RWPE2 (cell line): ENCODE measurements at places on chromosomes 12 and 14.
A peak's percentile ranks its signal among the peaks of the same experiment; 100 is the strongest.

DNA sequence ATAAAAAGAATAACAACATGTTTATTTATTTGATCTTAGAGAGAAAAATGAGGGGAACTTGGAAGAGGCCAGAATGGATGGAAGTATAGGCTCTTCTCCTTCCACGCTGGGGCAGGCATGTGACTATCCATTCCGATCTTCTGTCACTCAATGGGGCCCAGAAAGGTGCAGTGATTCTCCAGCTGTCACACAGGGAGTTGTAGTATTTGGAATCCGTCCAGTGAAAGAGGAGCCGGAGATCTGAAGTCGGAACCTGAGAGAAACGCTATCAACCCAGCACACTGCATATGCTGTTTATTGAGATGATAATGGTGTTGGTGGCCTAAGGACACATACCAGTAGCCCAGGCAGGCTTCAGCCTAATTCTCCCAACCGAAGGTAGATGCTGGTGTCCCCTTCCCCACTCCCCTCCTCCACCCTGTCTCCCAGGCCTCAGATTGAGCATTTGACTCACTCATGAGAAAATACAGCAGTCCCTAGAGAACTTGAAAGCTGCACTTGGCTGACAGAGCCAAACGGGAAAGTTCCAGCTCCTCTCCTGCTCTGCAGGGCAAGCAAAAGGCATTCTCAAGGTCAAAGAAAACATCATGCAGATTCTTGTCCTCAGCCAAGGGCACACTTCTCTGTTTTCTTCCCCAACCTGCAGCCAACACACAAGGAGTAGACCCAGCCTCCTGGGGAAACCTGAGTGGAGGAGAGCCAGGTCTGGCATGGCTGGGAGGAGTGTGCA is 100.4 kb downstream of the IRF2BPL start:
- H3K27ac ChIP-seq, result no peak overlapping the region
- H3K4me3 ChIP-seq, result no peak overlapping the region
- no peaks in the 10 kb centered on the region for H3K36me3 ChIP-seq
- DNase-seq, result no peak

DNA sequence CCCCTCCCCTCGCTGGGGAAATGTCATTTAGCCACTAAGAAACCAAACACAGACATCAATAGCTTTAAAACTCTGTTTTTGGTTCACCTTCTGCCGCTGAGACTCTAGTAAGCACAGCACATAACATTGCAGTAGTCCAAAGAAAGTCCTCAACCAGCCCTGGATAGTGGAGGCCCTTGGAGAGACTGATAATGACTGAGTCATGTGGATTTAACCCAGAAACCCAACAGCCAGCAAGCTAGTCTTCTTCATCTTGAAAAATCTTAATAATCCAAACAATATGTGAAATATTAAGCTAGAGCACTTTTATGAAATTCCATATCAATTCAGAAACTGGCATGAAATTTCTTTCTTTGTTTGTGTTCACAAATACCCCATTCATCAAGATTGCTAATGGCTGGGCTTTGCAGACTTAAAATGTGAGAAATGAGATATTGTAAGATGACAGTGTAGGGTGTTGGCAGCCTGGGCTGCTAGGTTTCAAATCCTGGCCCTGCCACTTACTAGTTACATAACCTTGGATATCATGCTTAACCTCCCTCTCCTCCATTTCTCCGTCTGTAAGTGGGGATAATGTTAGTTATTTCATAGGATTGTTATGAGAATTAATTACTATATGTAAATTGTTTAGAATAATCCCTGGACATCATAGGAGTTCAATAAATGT is 40.1 kb downstream of the RERG start:
- no peak overlapping the region for H3K27ac ChIP-seq
- no peak overlapping the region for H3K4me3 ChIP-seq
- H3K36me3 ChIP-seq, result no peaks in the 10 kb centered on the region
- no peak for DNase-seq

- H3K4me3 ChIP-seq, result no peak overlapping the region
- peaks cover 60% of the 10 kb centered on the region for H3K36me3 ChIP-seq
- no peaks in the 10 kb centered on the region for H3K4me1 ChIP-seq
Measured at GRCh38 chr12:2919249-2919648, 28.6 kb downstream of the TULP3 start.

DNA sequence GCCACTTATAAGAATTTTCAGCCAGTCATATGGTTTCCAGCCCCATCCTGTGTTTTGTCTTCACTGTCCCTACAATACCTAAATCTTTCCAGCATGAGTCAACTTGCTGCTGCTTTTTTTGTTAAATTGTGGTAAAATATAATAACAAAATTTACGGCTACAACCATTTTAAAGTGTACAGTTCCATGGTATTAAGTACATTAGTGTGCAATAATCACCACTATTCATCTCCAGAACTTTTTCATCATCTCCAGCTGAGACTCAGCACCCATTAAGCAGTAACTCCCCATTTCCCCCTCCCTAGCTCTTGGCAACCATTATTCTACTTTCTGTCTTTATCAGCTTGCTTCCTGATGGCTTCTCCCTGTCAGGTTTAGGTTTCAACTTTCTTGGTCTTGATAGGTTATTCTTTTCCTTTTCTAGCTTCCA is 39.1 kb downstream of the FRS2 start:
- peaks cover 22% of the 10 kb centered on the region for H3K4me1 ChIP-seq
- H3K27me3 ChIP-seq, result no peaks in the 10 kb centered on the region
- DNase-seq, result no peak
- H3K27ac ChIP-seq, result peak overlapping the region; percentile 0
- no peak overlapping the region for H3K4me3 ChIP-seq
- peaks cover 7% of the 10 kb centered on the region for H3K36me3 ChIP-seq

- H3K27ac ChIP-seq, result no peak overlapping the region
- peaks cover 24% of the 10 kb centered on the region for H3K36me3 ChIP-seq
- H3K4me3 ChIP-seq, result no peak overlapping the region
- H3K4me1 ChIP-seq, result no peaks in the 10 kb centered on the region
- H3K27me3 ChIP-seq, result no peaks in the 10 kb centered on the region
Measured at GRCh38 chr14:54935958-54936357, 33.3 kb upstream of the GCH1 start.

DNA sequence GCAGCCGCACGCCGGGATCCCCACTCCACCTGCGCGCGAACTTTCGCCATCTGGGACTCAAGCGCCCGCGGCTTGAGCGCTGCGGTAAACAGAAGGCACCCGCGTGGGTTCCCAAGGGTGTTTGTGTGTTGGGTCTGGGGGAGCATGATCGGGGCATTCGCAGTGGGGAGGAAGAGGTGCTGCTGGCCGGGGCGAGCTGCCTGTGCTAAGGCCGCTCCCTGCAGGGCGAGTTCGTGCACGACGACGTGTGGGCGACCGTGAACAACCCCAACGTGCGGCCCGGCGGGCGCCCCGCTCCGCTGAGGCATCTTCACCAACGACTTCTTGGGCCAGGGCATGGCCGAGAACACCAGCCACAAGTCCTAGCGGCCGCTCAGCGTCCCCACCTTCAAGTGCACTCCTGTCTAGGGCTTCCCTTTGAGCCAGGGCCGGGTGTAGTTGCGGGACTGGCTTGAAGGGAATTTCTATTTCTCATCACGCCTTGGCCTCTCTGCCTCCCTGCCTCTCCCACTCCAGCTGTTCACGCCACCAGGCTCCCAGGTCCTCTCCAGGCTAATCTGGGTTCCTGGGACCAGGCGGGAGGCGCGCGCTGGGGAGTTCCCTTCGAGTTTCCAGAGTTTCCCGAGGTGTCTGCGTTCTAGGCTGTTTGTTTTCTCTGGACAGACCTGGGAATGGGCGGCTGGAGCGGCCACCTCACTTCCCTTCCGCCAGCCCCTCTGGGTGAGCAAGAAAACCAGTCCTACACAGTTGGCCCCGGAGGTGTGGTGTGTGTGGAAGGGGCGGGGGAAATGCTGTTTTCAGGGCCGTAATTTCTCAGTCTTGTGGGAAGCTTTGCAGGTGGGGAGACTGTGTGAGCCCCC is 417.8 kb upstream of the TMTC1 start:
- H3K36me3 ChIP-seq, result no peaks in the 10 kb centered on the region
- no peak overlapping the region for H3K4me3 ChIP-seq
- DNase-seq, result no peak
- H3K27ac ChIP-seq, result no peak overlapping the region

GRCh38 chr12:125470838-125471783 is 405.9 kb downstream of the AACS start:
- no peak for DNase-seq
- no peaks in the 10 kb centered on the region for H3K4me1 ChIP-seq
- no peak overlapping the region for H3K4me3 ChIP-seq

- H3K27ac ChIP-seq, result no peak overlapping the region
- H3K4me1 ChIP-seq, result no peaks in the 10 kb centered on the region
- no peak for DNase-seq
- H3K36me3 ChIP-seq, result peaks cover 69% of the 10 kb centered on the region
- H3K27me3 ChIP-seq, result no peaks in the 10 kb centered on the region
- no peak overlapping the region for H3K4me3 ChIP-seq
Measured at GRCh38 chr12:132638541-132639408, 20.2 kb downstream of the P2RX2 start.
